Stimulated activated CD4-positive, alpha-beta T cell treated with anti-CD3 and anti-CD28 coated beads, Interleukin-1b, Interleukin-23, amount 100 ng/mL, for 1 hour (primary cell): ENCODE measurements at places on chromosomes 16 and 17.

DNA sequence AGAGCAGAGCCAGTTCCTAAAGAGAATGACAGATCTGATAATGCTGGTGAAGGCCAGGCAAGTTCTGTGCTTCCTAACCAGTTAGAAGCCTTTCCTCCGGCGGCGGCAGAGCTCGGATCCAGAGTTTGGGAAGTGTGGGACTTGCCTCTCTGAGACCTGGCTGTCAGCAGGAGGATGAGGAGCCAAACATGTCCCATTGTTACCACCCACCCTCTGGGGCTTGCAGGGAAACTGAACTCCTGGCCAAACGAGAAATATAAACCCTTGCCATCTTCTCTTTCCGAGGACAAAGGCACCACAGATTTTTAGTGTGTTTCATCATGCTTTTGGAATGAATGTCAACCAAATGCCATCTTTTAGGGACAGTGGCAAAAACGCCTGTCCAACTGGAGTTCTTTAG lies 80.2 kb upstream of the SMURF2 start:
- no peak for DNase-seq

DNA sequence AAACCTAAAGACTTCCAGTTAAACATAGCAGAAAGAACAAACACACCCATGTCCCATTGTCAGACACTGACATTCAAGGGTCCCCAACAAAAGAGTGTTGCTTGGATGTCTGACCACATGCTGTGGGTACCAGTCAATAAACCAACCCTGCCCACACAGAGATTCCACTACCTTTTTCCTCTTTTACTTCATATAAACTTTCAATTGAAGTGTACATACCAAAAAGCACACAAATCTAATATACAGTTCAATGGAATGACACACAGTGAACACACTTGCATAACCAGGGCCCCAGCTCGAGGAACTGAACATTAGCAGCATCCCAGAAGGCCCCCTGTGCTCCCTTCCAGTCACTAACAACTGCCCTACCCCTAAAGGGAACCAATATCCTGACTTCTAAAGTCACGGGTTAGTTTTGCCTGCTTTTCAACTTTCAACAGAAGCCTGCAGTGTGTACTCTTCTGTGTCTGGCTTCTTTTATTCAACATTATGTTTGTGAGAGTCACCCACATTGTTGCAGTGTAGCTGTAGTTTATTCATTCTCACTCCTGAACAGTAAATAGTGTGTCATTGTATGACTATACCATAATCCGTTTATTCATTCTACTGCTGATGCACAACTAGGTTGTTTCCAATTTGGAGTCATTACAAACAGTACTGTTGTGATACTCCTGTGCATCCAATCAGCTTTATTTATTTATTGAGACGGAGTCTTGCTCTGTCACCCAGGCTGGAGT lies 18.0 kb downstream of the CFDP1 start:
- DNase-seq = no peak

DNA sequence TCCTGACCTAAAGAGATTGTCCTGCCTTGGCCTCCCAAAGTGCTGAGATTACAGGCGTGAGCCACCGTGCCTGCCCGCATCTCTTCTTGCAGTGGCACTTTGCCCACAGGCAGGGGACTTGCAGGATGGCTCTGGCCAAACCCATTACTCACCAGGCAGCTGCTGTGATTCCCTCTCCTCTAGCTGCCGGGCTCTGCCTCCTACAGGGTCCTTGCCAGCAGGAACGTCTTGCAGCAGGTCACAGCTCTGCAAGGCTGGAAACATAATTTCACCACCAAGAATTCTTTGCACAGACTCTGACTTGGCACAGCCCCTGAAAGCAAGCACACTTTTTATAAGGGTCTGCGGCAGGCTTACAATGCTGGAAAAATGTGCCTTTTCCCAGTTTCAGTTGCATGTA lies 20.3 kb downstream of the COX4I1 start:
- no peak for DNase-seq

DNA sequence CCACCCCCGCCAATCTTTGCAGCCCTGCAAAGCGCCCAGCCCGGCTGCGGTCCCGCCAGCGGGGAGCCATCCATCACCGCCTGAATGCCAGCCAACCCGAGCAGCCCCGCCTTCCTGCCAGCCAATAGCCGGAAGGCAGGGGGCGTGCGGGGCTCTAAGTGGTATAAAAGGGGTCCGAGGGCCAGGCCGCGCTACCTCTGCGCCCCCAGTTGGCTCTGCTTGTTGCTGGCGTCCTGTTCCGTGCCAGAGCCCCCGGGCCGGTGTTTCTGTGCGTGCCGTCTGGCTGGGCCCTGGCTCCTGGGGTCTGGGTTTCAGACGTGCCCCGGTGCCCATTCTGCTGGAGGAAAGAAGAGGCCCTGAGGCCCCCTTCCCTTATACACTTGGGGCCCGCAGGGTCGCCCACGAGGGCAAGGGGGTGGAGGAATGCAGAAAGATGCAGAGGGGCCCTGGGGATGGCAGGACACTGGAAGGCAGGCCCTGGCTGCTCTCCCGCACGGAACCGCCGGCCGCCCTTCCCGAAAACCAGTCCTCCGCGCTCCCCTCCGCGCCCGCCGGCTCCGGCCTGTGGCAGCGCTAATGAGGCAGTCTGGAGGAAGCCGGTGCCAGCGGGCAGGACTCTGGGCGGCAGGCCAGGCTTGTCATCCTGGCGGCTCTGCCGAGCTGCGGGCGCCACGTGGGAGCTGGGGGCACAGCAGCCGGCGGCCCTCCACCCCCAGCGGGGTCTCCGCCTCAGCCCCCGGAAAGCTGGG lies 14.0 kb downstream of the COPZ2 start:
- DNase-seq = no peak

GRCh38 chr17:17073581-17074403 lies 31.5 kb downstream of the MPRIP start:
- DNase-seq = no peak

- no peak for DNase-seq
Measured at GRCh38 chr17:56637254-56637653, 43.8 kb downstream of the NOG start.

- no peak for DNase-seq
Measured at GRCh38 chr17:65388911-65389310, 172.5 kb downstream of the AXIN2 start.

DNA sequence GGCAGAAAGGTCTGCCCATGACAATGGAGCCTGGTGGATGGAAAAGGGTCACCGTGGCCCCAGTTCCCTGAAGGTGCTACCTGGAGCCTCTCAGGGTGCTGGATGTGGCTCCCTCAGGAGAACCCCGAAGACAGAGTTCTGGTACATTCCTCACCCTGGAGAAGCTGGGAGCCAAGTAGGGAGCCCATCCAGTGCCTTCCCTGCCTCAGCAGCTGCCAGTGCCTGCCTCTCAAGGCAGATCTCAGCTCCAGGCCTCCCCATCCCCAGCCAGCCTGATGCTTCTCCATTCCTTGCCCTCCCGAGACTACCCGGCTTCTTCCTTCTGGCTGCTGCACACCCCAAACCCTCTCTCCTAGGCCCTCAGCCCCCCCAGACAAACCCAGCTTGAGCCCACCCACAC lies 20.5 kb downstream of the SCGB1C2 start:
- no peak for DNase-seq

GRCh38 chr17:77769762-77770161 lies 188.7 kb upstream of the TNRC6C start:
- no peak for DNase-seq

DNA sequence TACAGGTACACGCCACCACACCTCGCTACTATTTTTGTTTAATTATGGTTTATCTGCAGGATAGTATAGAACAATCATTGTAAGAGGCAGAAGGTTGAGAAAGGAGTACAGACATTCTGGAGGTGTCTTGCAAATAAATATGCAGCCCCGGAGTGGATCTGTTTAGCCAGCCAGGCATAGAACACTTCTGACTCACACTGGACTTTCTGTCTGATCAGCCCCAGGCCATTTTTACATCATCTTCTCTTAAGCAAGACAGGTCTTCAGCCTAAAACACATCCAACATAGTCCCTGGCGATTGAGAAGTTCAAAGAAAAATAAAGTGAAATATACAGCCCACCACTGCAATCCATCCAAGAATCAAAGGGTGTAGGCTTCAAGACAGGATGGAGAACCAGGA lies 81.4 kb downstream of the XYLT1 start:
- DNase-seq = no peak

- DNase-seq = no peak
Measured at GRCh38 chr16:89965447-89966225, 17.1 kb downstream of the DEF8 start.

GRCh38 chr16:61233713-61234112 lies 802.5 kb downstream of the CDH8 start:
- no peak for DNase-seq

- no peak for DNase-seq
Measured at GRCh38 chr17:48413613-48414405, 16.2 kb downstream of the SKAP1 start.

DNA sequence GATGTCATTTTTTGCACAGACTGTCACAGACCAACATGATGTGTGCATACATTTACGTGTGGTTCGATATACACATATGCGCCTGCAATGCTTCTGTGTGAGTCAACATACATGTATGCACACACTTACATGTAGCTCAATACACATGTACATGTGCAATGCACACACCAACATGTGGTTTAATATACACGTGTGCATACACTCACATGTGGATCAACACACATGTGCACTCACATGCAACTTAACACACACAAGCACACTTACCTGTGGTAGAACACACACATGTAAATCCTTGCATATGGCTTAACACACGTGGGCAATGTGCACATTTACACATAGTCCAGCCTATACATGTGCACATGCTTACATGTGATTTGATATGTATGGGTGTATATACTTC lies 97.5 kb downstream of the CYLD start:
- no peak for DNase-seq

- no peak for DNase-seq
Measured at GRCh38 chr17:9208381-9209105, 187.2 kb downstream of the NTN1 start.

GRCh38 chr17:66619206-66619605 lies 215.7 kb upstream of the CACNG5 start:
- no peak for DNase-seq

DNA sequence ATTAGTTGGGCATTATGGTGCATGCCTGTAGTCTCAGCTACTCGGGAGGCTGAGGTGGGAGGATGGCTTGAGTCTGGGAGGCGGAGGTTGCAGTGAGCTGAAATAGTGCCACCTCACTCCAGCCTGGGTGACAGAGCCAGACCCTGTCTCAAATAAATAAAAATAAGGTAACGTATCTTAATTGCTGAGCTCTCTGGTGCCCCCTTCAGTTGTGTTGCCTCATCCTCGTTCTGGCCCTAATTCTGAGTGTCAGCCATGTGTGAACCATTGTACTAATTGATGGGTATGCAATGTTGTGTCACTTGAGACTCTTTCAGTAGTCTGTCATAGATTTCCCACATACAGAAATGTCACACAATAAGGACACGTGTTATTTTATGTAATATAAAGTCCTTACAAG lies 363.1 kb upstream of the RBFOX1 start:
- DNase-seq = no peak

- no peak for DNase-seq
Measured at GRCh38 chr17:81376946-81377714, 18.1 kb upstream of the BAHCC1 start.
